ENCODE measurements at places on chromosomes 2 and 18.

DNA sequence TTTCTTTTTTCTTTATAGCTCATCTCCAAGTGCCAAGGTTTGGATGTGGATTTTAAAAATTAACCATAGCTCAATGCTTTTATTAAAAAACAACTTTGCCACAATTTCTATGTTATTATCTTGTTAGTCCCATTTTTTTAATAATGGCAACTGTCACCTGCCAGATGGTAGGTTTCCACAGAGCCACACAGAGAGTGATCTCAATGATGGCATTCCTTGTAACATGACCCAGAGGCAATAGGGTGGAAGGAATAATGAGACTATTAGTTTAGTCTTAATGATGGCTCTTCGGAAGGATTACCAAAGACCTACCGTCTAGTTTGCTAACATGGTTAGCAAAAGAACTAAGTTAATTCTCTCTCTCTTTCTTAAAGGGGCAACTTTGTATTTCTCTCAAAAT, 64.0 kb downstream of the REL start:
- DNase-seq = no peak

DNA sequence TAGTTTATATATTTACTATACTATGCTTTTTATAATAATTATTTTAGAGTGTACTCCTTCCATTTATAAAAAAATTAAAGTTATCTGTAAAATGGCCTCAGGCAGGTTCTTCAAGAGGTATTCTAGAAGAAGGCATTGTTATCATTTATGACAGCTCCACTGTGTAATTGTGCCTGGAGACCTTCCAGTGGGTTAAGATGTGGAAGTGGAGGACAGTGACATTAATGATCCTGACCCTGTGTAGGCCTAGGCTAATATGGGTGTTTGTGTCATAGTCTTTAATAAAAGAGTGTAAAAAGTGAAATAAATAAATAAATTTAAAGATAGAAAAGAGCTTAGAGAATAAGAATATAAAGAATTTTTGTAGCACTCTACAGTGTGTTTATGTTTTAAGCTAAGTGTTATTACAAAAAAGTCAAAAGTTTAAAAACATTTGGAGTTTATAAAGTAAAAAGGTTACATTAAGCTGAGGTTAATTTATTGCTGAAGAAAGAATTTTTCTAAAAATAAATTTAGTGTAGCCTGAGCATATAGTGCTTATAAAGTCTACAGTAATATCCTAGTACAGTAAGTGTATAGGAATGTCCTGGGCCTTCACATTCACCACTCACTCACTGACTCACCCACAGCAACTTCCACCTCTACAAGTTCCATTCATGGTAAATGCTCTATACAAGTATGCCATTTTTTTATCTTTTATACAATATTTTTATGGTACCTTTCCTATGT, 190.0 kb upstream of the SESTD1 start:
- DNase-seq = peak; percentile 96

DNA sequence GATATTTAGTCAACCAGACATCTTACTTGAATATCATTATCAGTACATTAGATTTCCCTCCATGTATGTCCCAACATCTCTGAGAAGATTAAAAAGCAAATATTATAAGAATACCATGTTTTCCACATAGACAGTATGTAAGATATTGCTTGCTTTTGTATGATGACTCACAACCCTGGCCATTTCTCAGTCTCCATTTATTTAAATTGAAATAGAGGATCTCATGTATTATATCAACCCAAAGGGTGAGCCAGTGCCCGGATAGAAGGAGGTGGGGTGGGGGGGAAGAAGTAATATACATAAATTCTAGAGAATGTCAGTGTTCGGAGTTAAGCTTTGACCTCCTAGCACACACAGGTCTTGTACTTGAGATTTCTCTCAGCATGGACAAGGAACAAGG, 109.6 kb downstream of the KYNU start:
- DNase-seq = no peak

- DNase-seq = peak; percentile 27
These were observed 129.8 kb downstream of the METTL4 start for GRCh38 chr18:2441544-2441943.

DNA sequence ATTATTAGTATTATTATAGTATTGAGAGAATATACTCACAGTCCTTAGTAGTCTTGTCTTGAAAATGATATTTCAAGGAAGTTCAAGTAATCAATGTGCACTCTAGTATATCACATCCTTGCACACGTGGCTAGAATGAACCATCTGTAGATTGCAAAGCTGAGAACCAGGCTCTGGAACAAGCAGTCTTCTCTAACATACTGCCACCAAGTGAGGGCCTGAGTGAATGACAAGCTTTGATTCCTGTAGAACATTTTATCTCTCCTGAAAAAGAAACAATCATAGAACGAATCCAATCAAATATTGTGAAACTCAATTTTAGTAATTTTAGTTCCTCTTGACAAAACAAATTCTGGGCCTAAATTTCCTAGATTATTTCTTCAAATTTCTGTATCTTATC, 55.3 kb upstream of the SULT1C3 start:
- peak; percentile 31 for DNase-seq

DNA sequence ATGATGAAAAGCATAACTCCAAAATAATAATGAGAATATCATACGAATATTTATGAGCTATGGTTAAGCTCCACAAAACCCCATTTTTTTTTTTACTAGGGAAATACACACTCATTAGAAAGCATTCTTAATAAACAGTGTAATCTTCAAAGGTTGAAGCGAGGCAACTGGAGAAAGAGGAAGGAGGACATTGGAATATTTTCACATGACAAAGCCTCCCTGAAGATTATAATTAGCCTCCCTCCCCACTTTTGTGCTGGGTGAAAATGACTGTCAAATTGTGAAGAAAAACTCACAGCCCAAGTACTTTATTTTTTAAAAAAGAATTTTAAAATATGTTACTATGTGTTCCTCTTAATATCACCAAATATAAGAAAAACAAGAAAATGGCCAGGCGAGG, 64.1 kb upstream of the NFU1 start:
- DNase-seq = no peak

- no peak for DNase-seq
These were observed 53.6 kb downstream of the FAM228A start for GRCh38 chr2:24228470-24228869.

GRCh38 chr2:30992781-30993180, 145.5 kb downstream of the GALNT14 start:
- no peak for DNase-seq

GRCh38 chr2:143839456-143839855, 680.5 kb downstream of the ZEB2 start:
- no peak for DNase-seq

GRCh38 chr2:196742685-196743084, 56.8 kb downstream of the GTF3C3 start:
- DNase-seq = no peak

- DNase-seq = no peak
These were observed 26.7 kb upstream of the DLX2 start for GRCh38 chr2:172129404-172129803.

GRCh38 chr2:25374827-25375226, 33.1 kb upstream of the DNMT3A start:
- no peak for DNase-seq

- peak; percentile 81 for DNase-seq
These were observed 141.5 kb upstream of the FIGN start for GRCh38 chr2:163877316-163877715.

DNA sequence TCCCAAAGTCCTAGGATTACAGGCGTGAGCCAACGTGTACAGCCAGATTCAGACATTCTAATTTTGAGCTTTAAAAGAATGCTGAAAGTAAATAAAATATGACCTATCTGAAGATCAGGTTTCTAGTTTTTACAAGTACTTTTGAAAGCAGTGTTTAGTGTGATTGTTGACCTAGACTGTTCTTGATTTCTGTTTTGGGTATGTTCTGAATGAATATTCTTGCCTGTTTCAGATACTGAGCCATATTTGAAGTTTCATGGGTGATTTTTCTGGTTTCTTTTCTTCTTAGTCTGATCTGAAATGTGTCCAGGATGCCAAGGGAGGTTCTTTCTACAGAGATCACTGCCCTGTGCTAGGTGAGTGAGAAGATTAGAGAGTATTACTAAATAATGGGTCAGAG, 37.2 kb downstream of the MIB1 start:
- DNase-seq = no peak

GRCh38 chr2:85852937-85853498, 35.8 kb downstream of the ST3GAL5 start:
- DNase-seq = peak; percentile 47

DNA sequence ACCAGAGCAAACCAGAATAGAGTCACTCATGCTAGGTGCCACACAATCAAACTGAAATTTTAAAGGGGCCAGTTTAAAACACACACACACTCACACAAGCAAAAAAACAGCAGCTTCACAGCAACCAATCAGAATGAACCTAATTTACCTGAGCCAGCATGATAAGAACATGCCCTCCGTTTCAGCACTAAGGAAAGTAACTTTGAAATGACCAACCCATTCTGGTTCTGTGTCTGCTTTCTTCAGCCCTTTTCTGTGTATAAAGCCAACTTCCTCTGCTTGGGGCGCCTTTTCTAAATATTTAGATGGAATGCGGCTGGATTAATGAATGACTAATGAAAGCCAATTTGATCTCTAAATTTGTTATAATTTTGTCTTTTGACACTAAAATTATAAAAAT, 629.1 kb downstream of the ZEB2 start:
- DNase-seq = no peak

DNA sequence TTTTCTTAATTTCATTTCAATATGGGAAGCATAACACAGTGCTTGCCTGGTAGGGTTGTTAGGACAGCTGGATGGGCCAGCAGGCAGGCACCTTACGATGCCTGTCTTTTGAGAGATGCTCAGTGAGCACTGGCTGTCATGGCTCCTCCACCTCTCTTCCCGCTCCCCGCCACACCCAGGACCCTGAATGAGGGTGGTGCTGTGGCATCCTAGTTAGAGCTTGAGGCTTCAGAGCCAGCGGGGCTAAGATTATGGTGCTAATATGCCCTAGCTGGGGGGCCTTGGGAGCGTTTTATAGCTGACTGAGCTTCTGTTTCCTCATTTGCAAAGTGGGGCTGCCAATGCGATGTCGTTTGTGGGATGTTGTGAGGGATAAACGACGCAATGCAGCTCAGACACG, 37.7 kb downstream of the ASB1 start:
- no peak for DNase-seq

- peak; percentile 38 for DNase-seq
These were observed 294.4 kb upstream of the PIK3C3 start for GRCh38 chr18:41660654-41661053.

DNA sequence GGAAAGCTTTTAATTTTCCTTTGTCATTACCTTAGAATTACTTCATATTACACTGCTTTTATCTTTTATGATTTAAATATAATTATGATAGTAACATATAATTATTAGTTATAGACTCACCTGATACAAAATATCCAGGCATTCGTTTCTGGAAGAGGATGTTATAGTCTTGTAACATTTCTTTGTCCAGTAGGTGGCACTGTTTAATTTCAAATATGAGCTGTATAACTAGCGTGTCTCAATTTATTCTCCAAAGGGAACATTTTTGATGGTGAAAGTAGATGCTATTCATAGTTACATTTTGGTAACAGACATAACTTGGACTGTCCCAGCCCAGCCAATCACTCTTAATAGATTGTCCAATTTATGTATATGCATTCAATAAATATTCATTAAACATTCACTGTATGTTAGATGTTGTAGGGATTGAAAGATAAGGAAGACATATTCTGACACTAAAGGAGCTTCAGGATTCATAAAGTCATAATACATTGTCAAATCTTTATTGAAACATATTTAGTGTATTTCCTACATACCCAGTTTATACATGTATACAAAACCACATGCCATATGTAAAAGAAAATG, 19.2 kb downstream of the DAW1 start:
- DNase-seq = peak; percentile 43

DNA sequence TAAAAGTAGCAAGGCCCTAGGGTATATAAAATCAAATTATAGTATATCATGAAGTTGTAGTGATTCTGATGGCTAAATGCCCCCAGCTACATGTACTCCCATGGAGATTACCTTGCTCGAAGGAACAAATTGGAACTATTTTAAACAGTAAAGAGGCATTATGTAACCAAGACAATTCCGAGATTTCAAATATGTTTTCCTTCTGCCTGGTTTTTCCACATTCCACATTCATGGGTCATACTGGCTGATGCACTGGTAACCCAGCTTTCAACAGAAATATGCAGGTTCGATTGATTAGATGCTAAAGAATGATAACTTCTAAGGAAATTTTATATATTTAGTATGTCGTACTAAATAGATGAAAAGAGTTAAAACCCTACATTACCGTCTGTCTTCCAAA, 62.3 kb upstream of the MGAT4A start:
- no peak for DNase-seq

DNA sequence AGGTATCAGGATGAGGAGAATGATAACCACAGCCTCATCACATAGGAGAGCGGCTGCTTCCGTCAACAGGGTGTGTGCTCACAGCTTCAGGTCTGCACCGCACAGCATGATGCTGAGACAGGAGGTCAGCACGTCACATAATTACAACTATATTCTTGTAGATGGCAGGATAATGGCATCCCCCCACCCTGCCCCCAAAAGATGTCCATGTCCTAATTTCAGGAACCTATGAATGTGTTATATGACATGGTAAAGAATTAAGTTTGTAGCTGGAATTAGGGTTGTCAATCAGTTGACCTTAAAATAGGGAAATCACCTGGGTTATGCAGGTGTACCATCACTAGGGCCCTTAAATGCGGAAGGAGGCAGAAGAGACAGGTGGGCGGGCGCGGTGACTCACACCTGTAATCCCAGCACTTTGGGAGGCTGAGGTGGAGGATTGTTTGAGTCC, 73.9 kb downstream of the ARL4C start:
- DNase-seq = no peak

DNA sequence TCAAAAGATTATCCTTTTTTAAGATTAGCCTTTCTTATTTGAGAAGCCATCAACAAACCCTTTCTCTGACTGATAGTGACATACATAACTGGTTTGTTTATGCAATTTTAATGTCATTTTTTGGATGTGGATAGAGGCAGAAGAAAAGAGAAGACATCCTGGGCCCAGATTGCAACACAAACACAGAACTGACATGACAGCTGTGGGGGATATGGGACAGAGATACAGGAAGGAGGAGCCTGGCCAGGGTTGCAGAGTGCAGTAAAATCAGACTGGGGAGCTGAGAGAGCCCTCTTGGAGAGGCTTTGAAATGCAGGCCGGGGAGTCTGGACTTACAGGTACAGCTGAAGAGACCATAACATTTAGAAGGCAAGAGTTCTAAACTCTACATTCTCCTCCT, 65.1 kb downstream of the SIGLEC15 start:
- DNase-seq = no peak

- DNase-seq = peak; percentile 99
These were observed 17.1 kb downstream of the SLC8A1 start for GRCh38 chr2:40434731-40435271.

- no peak for DNase-seq
These were observed 17.4 kb downstream of the TRPM8 start for GRCh38 chr2:233934524-233934923.

- DNase-seq = no peak
These were observed 48.4 kb downstream of the LRP1B start for GRCh38 chr2:142082368-142082767.

GRCh38 chr2:84306361-84306760, 152.7 kb downstream of the SUCLG1 start:
- no peak for DNase-seq

All from fibroblast of skin of back (primary cell).